ENCODE measurements at places on chromosomes 4 and X.

DNA sequence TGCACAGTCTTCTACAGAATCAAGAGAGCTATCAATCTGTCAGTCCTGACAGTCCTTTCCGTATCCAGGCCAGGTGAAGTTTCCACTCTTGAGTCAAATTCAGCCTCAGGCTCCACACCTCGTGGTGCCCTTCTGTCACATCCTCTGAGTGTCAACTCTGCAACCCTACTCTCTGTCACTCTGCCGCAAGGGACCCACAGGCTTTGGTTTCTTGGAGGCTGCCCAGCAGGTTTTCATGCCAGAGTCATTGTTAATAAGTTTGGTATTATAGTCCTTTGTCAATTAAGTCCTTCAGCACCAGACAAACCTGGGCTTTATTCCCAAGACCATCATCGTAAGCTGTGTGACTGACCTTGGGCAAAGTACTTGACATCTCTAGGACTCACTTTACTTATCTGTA, 83.4 kb upstream of the KLHL13 start:
- no peak for DNase-seq

DNA sequence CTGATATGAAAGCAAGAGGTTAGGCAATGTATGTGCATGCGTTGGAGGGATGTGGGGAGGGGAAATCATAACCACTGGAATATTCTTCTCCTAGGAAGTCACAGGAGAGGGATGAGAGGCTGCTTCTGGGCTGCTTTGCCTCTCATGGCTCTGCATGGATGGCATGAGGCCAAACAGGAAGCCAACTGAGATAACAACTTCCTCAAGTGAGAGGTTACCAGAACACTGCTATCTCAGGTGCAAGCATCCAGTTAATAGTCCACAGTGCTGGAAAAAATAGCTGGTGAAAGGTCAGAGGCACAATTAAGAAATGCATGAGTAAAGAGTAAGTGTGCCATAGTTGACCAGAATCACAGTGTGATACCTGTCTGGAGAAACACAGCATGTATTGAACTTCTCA, 113.3 kb downstream of the ELOVL6 start:
- DNase-seq = peak; percentile 60

DNA sequence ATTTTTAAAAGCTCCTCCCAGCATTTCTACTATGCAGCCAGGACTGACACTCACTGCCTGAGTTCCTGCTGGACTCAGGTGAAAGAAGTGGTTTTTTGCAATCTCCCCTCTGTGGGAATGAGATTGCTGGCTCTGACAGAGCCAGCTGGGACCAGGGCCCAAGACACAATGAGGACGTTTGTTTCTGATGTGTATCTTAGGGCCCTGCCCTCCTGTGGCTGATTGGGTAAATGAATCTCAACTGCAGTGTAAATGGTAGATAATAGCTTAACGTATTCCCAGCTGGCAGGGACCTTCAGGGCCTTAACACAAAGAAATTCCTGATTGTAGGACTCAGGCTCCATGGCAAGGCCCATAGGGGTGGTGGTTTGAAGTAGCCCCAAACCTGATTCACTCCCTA, 85.8 kb upstream of the PRPS1 start:
- peak; percentile 37 for DNase-seq

DNA sequence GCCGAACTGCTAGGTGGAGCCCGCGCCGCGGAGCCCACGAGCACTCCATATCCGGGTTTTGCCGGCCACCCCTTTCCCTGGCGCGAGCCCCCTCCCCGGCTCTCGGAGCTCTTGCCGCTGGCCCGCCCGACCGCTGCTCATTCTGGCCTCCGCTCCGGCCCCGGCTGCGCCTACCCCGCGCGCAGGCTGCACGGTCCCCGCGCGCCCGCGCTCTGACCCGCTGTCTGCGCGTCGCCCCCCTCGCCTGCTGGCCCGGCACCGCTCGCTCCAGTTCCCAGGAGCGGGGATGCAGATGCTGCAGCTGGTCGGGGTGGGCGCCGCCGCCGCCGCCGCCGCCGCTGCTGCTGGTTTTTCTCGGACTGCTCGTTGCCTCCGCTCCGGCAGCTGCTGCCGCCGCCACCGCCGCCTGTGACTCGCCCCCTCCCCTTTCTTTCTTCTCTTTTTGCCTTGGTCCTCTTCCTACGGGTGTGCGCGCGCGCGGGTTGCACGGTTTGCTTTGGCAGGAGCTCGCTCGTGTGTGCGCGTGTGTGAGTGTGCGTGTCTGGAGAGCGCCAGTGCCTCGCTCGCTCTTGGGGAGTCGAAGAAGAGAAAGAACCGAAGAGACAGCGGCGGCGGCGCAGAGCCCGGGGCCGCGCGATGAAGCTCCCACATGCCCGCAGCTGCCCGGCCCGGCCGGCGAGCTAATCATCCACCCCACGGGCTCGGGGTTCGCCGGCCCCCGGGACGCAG, at the start of gene ADGRL3:
ADGRL3 (plus strand) TSS at position 140 of the 729 bp plus-strand sequence.
- DNase-seq = peak; percentile 84
